Osteocyte (in vitro differentiated cells): ENCODE measurements at places on chromosomes 4 and X. TPM values are rescaled to one million over a fixed set of nuclear protein-coding genes. Genes with fewer than 3 reads are reported as not detected.

The EOLA2 gene
- total RNA-seq, result 34.5 and 39.3 TPM in 2 replicates

The SRPK3 gene
- total RNA-seq, result not detected in 2 replicates

The DCAF16 gene
- 50.1 and 53.0 TPM in 2 replicates for total RNA-seq

The SLC34A2 gene
- not detected in 2 replicates for total RNA-seq

The TMPRSS11A gene
- not detected in 2 replicates for total RNA-seq

The NEUROG2 gene
- not detected in 2 replicates for total RNA-seq

The ZRSR2 gene
- total RNA-seq, result 14.0 and 16.3 TPM in 2 replicates

The GPR50 gene
- not detected in 2 replicates for total RNA-seq

The ZNF275 gene
- 14.0 and 14.6 TPM in 2 replicates for total RNA-seq

The GPR173 gene
- 12.6 and 17.3 TPM in 2 replicates for total RNA-seq

The TLR2 gene
- total RNA-seq, result 0.46 and 0.60 TPM in 2 replicates

The LPAR4 gene
- 2.4 and 2.6 TPM in 2 replicates for total RNA-seq

GRCh38 chr4:5800496-5800895 is 89.5 kb downstream of the EVC start:
- no peak overlapping the region for H3K4me3 ChIP-seq
- no peaks in the 10 kb centered on the region for H3K27me3 ChIP-seq
- no peaks in the 10 kb centered on the region for H3K4me1 ChIP-seq

DNA sequence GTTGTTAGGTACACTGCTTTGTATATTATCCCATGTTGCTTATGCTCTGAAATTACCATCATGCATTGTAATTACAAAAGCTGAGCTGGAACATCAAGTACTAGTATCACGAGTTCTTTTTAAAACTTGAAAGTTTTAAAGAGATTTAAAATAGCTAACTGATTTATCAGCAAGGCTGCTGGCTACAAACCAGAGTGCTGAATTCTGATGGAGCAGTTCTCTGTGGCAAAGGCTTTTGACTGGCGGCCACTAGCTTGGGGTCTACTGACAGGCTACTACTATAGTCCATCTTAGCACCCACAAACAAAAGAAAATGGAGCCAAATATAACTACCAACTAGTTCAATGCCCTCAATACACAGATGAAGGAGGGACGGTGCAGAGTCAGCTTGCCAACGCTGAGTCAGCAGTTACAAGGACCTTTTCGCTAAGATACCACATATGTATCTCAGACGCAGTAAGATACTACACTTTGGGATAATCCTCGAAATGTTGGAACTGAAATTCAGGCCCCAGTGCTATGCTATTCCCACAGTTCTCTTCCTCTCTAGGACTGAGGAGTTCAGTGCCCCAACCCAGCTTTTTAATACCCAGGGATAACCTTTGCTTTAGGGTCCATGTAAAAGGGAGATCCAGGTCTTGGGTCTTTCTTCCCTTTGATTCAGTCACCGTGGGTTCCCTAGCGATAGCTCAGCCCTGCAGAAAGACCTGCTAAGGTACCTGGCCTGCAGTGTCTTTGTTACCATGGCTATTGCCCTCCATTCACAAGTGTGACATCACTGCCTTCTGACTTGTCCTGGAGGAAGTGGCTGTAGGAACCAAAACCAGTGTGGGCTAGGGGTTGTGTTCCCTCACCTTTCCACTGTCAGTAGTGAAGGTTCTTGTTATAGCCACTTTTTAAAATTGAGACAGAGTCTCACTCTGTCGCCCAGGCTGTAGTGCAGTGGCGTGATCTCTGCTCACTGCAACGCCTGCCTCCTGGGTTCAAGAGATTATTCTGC is 22.8 kb downstream of the MFAP3L start:
- H3K4me3 ChIP-seq, result no peak overlapping the region
- H3K4me1 ChIP-seq, result no peaks in the 10 kb centered on the region
- no peaks in the 10 kb centered on the region for H3K36me3 ChIP-seq
- no peak overlapping the region for H3K27ac ChIP-seq
- H3K27me3 ChIP-seq, result no peaks in the 10 kb centered on the region
- no peak for DNase-seq

DNA sequence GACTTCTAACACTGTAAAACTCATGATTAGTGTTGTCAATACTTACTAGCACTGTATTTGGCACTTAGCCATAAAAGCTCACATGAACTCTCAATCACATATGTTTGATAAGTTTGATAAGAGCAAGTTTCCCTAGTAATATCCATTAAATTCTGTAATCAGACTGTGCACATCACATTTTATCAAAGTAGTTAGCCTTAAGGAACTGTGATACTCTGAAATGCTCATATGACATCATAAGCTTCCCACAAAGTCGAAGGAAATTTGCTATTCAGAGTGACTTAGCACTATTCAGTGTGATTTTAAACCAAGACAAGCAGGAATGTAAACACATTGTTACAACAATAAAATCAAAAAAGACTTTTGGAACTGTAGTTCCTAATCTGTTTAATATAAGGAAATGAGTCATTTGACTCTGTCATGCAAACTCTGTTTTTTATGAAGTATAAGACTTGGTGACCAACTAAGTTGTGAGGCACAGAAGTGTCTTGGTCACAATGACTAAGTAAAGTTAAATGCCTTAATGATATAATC is 6.7 kb downstream of the SLC7A11 start:
- H3K4me3 ChIP-seq, result no peak overlapping the region
- H3K27me3 ChIP-seq, result no peaks in the 10 kb centered on the region
- H3K4me1 ChIP-seq, result peaks cover 41% of the 10 kb centered on the region
- peaks cover 25% of the 10 kb centered on the region for H3K36me3 ChIP-seq

DNA sequence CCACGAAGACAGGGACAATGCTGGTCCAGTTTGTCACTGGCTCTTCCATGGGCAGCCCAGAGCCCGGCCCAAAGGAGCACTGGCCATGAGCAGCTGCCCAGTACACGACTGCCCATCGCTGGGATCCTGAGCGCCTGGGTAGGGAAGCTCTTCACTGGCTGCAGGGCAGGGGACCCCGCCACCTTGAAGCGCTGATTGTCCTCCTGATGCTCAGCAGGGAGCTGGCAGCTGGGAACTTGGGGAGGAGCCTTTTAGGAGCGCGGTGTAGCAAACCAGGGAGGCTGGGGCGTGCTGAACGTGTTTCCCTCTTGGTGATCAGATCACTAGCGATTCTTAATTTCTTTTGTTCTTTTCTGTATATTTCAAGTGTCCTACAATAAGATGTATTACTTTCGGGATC is 1.8 kb downstream of the L1CAM start:
- no peak overlapping the region for H3K27ac ChIP-seq
- H3K4me1 ChIP-seq, result peaks cover 13% of the 10 kb centered on the region
- peaks cover 7% of the 10 kb centered on the region for H3K27me3 ChIP-seq
- H3K4me3 ChIP-seq, result no peak overlapping the region
- H3K36me3 ChIP-seq, result no peaks in the 10 kb centered on the region

DNA sequence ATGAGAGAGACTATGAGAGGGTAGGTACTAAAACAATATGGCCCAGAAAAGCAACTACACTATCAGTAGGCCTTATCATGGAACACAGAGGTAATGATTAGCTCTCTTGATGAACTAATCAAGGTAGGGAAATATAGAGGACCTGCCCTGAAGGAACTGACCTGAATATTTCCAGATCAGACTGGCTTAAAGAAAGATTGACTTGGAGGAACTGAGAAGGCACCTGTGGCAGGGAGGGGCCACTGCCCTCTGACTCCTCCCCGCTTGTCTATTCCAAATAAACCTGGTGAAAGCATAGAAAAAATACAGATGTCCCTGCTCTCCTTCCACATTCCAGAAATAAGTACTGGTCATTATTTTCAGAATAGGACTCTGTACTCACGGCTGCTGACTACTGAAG is 5.5 kb downstream of the RPS6KA6 start:
- peaks cover 5% of the 10 kb centered on the region for H3K4me1 ChIP-seq
- no peaks in the 10 kb centered on the region for H3K36me3 ChIP-seq
- H3K4me3 ChIP-seq, result no peak overlapping the region
- no peak overlapping the region for H3K27ac ChIP-seq
- no peaks in the 10 kb centered on the region for H3K27me3 ChIP-seq
- DNase-seq, result no peak

- H3K4me3 ChIP-seq, result no peak overlapping the region
- no peak overlapping the region for H3K27ac ChIP-seq
- no peaks in the 10 kb centered on the region for H3K27me3 ChIP-seq
- H3K36me3 ChIP-seq, result no peaks in the 10 kb centered on the region
Measured at GRCh38 chr4:31667686-31668085, 947.5 kb downstream of the PCDH7 start.

DNA sequence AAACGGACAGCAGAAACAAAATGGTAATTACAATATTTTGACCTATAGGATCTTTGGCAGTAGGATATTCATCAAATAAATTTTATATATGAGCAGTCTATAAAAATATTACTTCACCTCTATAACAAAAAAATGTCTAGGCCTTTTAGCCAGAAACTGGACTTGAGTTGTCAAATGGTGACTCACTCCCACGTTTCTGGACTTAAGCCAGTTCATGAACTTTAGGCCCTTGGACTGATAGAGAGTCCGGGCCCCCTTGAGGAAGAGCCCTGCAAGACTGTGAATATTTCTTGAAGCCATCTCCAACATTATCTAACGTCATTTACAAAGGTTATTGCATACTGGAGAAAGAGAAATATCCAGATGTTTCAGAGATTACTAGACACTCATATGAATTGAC is 106.8 kb upstream of the FAM47A start:
- DNase-seq, result no peak
- no peaks in the 10 kb centered on the region for H3K36me3 ChIP-seq
- H3K27me3 ChIP-seq, result no peaks in the 10 kb centered on the region
- no peak overlapping the region for H3K27ac ChIP-seq

- peak; percentile 86 for DNase-seq
- H3K4me1 ChIP-seq, result peaks cover 58% of the 10 kb centered on the region
- H3K4me3 ChIP-seq, result no peak overlapping the region
Measured at GRCh38 chrX:119667111-119667878, 25.7 kb downstream of the SEPTIN6 start.

DNA sequence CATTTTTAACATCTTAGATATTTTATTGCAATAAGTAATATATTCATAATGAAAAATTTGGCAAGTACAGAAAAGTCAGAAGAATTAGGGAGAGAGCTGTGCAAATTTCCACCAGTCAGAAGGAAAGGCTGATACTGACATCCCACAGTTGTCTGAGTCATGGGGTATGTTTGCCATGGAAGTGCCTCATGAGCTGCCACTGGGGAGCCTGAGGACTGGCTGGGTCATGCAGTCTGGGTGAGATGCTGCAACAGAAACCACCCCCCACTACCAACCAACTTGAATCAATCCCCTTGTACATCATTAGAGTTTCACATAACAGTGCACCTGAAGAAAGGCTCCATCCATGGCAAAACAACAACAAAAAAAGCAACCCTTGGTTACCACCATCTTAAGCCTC is 45.2 kb upstream of the ENPP6 start:
- no peaks in the 10 kb centered on the region for H3K27me3 ChIP-seq
- no peak overlapping the region for H3K4me3 ChIP-seq
- no peaks in the 10 kb centered on the region for H3K36me3 ChIP-seq
- DNase-seq, result no peak
- H3K27ac ChIP-seq, result no peak overlapping the region

GRCh38 chrX:38804682-38805431 is 3.6 kb downstream of the MID1IP1 start:
- H3K36me3 ChIP-seq, result peaks cover 2% of the 10 kb centered on the region
- no peak for DNase-seq
- no peaks in the 10 kb centered on the region for H3K27me3 ChIP-seq

DNA sequence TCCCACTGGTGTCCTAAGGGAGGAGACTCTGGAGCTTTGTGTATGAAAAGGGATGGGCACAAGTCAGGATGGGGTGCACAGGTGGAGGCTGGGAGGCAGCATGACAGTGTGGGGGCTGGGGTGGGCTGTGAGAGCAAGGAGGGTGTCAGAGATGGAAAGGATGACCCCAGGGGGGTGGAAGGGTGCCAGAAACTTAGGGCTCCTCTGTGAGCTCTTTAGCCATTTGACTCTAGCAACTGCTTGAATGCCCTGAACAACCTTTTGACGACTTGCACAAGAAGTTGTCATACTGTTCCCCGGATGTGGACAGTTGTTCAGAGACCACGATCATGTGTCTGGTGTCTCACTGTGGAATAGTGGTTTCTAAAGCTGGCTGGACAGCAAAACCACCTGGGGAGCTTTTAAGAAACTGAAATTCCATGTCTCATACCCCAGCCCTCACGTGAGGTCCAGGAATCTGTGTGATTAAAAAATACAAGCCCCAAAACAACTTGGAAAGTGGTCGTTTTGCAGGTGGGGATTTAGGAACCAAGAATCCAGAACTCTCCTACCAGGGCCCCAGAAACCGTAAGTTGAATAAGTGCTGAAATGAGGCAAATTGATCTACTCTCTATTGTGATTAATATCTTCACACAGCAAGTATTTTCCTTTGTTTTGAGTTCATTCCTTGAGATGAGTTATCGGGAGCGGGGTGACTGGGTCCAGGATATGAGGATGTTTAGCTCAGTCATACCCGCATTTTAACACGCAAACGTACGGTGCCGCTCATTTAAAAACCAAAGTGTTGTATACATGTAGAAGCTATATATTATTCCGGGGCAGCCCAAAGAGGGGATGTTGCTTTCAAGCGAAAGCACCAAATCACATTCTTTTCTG is 3.4 kb downstream of the RHOH start:
- no peaks in the 10 kb centered on the region for H3K36me3 ChIP-seq
- H3K4me1 ChIP-seq, result no peaks in the 10 kb centered on the region
- no peak overlapping the region for H3K27ac ChIP-seq
- H3K27me3 ChIP-seq, result peaks cover 7% of the 10 kb centered on the region

DNA sequence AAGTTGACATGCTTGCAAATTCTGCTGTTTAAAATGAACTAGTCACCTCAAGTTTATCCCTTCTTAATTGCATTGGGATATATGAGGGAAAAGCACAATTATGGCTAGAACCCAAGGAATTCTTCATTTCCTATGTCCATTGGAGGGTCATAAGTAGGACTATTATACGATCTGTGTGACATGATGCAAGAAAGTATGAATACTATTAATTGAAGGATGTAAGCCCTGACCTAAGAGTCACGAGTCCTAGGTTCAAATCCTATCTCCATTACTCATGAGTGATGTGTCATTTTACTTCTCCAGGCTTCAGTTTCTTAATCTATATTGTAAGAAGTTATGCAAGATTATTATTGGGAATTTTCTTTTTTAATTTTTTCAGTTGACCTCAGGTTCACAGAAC is 542.9 kb upstream of the GRIA3 start:
- H3K27me3 ChIP-seq, result no peaks in the 10 kb centered on the region
- H3K4me3 ChIP-seq, result no peak overlapping the region
- DNase-seq, result no peak
- no peak overlapping the region for H3K27ac ChIP-seq
- no peaks in the 10 kb centered on the region for H3K36me3 ChIP-seq
- H3K4me1 ChIP-seq, result no peaks in the 10 kb centered on the region

DNA sequence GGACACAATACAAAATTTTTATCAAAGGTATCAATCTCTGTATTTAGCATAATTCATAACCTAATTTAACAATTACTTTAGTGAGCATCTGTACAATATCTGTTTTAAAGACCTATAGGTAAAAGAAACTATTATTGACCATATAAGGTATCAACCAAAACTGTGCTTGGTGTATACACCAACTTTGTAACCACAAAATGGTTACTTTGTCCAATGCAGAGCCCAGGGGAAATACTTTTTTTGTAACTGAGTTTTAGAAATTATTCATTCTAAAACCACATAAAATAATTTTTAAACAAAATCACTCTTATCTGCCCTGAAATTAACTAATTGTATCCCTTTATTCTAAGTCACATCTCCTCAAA is 5.0 kb downstream of the CXXC4 start:
- peaks cover 80% of the 10 kb centered on the region for H3K27me3 ChIP-seq
- no peak overlapping the region for H3K27ac ChIP-seq
- H3K4me3 ChIP-seq, result no peak overlapping the region

GRCh38 chrX:81120258-81120935 is 81.3 kb downstream of the HMGN5 start:
- peak overlapping the region; percentile 89 for H3K4me3 ChIP-seq
- no peak for DNase-seq
- peak overlapping the region; percentile 84 for H3K27ac ChIP-seq
- peaks cover 8% of the 10 kb centered on the region for H3K4me1 ChIP-seq

GRCh38 chr4:109755656-109756055 is 25.8 kb upstream of the PLA2G12A start:
- H3K27ac ChIP-seq, result no peak overlapping the region
- H3K27me3 ChIP-seq, result peaks cover 23% of the 10 kb centered on the region
- no peak for DNase-seq
- H3K36me3 ChIP-seq, result no peaks in the 10 kb centered on the region
